SW 1271 (cell line): ENCODE measurements at places on chromosomes 3 and 15.

GRCh38 chr3:195008816-195009215 lies 262.1 kb downstream of the XXYLT1 start:
- no peak for DNase-seq

DNA sequence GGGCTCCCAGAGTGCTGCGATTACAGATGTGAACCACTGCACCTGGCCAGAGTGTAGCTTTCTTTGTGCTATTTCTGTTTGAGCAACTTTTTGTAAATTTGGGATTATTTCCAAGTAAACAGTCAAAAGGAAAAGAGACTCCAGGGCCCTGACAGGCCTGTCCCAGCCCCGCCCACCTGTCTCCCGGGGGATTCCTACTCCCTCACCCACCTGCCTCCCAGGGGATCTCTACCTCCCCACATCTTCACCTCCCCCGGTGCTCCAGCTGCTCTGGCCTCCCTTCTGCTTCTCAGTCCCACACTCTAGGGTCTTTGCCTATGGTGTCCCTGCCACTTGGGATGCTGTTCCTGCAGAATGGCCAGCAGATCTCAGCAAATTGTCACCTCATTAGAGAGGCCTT lies 7.0 kb downstream of the RHCG start:
- DNase-seq = no peak

- no peak for DNase-seq
These were observed 54.3 kb downstream of the GSK3B start for GRCh38 chr3:120039642-120040610.

GRCh38 chr3:45343947-45344346 lies 44.4 kb upstream of the LARS2 start:
- DNase-seq = no peak

GRCh38 chr15:60390871-60391501 lies 6.8 kb downstream of the ANXA2 start:
- peak; percentile 52 for DNase-seq

- DNase-seq = no peak
These were observed 114.3 kb downstream of the NAALADL2 start for GRCh38 chr3:174973465-174973864.

DNA sequence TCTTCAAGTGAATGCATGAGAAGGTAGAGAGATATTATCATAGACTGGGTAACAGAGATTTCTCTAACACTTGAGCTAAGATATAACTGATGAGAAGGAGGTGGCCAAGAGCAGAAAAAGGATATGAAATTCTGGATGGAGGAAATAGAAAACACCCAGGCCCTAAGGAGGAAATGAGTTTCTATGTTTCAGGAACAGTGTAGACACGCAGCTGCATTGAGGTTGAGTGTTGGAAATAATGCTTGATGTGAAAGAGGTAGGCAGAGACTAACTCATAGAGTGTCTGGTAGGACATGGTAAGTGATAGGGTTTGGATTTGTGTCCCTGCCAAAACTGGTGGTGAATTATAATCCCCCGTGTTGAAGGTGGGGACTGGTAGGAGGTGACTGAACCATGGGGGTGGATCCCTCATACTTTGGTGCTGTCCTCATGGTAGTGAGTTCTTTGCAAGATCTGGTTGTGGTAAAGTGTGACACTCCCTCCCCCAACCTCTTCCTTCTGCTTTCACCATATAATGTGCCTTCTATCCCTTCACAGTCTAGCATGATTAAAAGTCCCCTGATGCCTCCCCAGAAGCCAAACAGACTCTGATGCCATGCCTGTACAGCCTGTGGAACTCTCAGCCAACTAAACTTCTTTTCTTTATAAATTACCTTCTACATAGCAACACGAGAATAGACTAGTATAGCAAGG lies 787.3 kb downstream of the EDEM1 start:
- DNase-seq = no peak

DNA sequence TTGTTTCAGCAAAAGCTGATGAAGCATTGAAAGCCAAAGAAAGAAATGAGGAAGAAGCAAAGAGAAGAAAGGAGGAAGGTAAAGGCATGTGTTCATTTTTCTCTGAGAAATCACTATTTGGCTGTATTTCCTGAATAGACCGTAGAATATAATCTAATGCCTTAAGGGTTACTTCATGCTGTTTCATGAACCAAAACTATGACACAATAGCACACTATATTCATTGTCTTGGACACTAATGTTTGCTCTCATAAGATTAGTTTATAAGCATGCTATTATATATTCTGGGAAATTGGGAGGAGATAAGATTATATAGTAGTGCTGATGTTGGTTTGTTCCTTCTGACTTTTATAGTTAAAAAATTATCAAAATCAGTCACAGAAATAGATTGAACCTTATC lies 110.1 kb upstream of the MLF1 start:
- no peak for DNase-seq
